ENCODE measurements at places on chromosomes 6 and 20.
A peak's percentile ranks its signal among the peaks of the same experiment; 100 is the strongest.

DNA sequence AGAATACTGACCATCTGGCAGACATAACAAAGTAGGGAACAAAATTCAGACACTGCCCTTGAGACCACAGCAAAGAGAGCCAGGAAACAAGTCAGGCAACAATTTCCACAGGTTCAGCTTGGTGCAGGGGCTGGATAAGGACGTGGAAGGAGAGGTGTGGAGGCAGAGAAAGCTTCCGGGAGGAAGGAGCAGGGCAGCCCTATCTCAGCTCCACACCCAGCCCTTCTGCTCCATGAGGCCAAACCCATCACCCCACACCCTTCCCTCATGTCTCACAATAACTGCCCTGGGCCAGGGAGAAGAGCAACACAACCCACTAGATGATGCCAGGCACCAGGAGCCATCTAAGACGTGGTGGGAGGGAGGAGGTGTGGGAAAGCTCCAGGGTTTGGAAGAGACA is 5.8 kb downstream of the SNHG17 start:
- no peak for DNase-seq

DNA sequence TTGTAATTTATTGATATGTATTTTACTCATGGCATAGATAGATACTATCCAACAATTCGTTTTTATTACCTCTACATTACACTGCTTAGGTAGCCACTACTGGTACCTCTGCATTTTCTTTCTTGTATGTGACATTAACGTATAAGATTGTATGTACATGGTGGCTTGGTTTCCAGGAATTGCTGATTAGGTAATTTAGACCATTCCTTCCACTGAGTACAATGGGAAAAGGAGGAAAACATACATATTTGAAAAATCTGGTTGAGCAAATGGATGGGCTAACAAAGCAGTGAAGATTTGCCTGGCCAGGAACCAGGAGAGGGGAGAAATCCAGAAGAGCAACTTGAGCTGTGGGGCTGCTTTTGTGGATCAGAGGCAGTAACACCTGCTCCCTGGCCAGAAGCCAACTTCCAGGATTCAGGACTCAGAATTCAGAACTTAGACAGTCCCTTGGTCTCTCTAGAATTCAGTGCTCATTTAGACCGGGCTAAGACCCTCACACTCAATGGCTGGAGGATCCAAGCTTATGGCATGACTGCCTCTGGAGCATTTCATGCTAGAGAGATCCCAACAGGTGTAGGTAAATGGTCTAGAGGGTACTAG is 17.9 kb upstream of the MICB start:
- DNase-seq = no peak

- DNase-seq = no peak
Measured at GRCh38 chr20:60494476-60494875, 536.3 kb downstream of the CDH26 start.

- peak; percentile 56 for DNase-seq
Measured at GRCh38 chr20:57596998-57597939, 23.0 kb downstream of the ZBP1 start.

- no peak for DNase-seq
Measured at GRCh38 chr6:29678114-29678513, 2.8 kb downstream of the ZFP57 start.

GRCh38 chr6:52921743-52922142 is 12.2 kb upstream of the GSTA3 start:
- DNase-seq = no peak

DNA sequence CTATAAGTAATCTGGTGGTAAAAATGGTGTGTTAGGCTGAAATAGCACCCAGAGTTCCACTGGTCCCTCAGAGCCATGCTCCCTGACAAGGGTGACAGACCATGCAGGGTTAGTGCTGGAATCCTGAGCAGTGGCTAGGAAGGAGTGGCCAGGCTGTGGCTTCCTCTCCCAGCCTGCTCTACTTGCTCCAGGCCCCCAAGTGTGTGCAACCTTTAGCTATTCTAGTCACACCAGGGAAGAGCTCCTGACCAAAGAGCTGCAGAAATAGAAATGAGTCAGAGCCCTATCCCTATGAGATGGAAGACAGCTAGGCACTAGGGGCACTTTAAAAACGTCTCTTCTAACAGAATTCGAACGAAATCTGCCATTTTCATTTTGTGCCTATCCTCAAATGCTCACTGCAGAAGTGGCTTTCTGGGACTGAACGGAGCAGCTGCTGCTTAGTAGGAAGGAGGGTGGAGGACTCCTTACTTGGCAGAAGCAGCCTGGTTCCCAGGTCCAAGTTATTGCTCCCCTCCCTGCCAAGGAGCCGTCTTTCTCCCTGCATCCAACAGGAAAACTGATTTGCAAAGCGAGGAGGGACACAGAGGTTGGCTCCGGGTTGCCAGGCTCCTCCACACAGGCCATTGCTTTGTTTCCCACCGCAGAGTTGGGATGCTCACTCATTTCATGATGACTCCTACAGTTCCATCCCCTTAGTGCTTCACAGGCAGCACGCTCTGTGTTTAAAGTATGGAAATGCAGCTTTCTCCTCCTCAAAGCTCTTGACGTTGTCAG is 754.5 kb downstream of the C6orf118 start:
- no peak for DNase-seq

- no peak for DNase-seq
Measured at GRCh38 chr6:110055387-110055735, 77.2 kb downstream of the GPR6 start.

- no peak for DNase-seq
Measured at GRCh38 chr20:57698116-57698866, 11.5 kb downstream of the PMEPA1 start.

GRCh38 chr20:16917636-16918035 is 169.5 kb downstream of the OTOR start:
- no peak for DNase-seq

DNA sequence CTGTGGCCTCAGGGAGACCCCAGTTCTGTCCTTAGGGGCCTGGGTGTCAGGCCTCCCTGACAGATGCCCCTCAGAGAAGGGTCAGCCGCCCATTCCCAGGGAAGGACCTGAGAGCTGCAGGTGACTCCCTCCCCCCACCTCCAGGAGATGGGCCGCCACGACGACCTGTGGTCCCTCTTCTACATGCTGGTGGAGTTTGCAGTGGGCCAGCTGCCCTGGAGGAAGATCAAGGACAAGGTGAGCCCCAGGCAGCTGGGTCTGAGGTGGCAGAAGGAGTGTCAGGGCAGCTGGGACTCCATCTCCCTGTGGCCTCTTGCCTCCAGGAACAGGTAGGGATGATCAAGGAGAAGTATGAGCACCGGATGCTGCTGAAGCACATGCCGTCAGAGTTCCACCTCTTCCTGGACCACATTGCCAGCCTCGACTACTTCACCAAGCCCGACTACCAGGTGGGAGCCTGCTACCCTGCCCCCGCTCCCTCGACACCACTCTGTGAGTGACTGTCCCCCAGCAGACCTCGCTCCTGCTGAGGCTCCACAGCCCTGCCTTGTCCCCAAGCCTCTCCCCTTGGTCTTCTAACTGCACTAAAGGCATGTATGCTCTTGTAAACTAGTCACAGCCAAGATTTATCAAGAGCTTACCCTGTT is 12.2 kb downstream of the TTBK1 start:
- DNase-seq = no peak

GRCh38 chr6:135145063-135145800 is 35.9 kb upstream of the MYB start:
- DNase-seq = peak; percentile 66

DNA sequence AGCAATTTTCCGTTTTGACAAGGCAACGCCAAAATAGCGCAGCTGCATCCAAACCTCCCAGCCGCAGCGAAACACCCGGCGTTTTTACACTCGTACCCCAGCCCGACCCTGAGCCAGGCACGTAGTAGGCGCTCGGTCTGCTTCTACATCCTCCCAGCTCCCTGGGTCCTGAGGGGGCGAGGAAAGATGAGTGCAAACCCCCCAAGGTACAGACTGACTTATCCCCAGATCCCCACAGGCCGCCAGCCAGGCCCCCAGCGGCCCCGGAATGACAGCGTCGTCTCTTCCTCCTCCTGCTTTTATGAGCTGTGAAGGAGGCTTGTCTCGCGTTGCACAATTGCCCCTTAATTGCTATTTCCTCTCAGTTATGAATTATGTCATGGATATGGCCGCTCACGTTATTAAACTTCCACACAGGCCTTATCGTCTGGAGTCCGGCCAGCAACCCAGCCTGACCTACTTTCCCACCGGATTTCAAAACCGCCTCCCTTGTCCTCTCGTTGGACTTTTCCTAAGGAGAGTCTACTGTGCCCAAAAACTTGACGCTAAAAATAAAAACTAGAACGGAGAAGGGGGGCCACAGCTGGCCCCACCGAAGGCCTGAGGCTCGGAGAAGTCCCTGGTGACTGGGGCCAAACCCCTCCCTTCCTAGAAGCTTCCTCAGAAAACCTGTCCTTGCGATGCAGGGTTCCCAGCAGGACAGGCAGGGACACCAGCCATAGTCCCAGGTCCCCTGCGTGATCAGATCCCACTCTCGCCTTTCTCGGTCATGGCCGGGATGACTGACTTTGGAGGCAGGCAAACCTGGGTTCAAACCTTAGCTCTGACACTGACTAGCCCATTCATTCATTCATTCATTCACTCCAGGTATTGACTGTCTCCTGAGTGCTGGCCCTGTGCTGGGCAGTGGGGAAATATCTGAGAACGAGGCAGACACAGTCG is 130.9 kb upstream of the PTPN1 start:
- DNase-seq = no peak

DNA sequence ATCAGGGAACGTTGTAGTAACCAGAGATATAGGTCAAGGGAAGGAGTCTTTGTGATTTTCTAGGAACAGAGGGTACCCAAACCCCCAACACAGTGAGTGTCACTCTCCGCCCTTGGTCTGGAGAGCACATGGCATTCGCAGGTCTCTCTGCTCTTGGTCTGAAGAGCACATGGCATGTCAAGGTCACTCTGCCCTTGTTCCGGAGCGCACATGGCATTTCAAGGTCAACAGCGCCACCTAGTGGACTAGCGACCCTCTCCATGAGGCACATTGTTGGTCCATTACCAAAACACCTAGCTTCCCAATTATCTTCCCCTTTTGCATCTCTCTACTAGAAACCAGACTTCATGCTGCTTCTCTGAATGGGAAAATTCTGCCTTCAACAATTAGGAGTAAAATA is 260.0 kb downstream of the C6orf118 start:
- no peak for DNase-seq

DNA sequence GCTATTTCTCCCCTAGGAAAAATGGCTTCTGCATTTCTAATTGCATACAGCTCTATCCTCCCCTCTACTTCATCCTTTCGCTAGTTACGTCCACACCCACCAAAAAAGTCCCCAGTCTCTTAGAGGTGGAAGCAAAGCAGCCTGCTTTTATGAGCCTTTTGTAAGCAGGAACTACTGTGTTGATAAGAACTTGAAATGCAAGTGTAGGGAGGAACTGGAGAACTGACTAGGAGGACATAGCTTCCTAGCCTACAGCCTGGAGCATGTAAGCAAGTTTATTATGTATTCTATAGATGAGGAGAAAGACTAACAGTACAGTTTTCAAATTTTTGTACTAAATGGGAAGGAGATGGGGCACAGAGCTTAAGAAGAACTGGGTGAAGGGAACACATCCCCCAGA is 10.3 kb downstream of the ARHGAP18 start:
- DNase-seq = no peak

DNA sequence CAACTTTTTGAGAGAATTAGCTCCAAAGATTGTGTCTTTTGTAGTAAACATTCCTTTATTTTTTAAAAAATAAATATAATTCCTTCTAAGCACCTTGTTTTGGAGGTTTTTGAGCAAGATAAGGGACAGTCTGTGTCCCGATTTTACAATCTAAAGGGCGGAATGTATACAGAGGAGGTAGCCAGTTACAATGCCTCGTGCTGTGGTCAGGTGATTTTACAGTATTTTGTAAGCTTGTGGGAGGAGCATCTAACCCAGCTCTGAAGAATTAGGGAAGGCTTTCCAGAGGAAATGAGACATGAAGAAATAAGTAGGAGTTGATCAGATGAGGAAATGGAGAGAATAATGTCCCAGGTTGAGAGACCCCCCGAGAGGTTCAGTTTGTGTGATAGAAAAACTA is 1.3 kb downstream of the HINT3 start:
- no peak for DNase-seq

DNA sequence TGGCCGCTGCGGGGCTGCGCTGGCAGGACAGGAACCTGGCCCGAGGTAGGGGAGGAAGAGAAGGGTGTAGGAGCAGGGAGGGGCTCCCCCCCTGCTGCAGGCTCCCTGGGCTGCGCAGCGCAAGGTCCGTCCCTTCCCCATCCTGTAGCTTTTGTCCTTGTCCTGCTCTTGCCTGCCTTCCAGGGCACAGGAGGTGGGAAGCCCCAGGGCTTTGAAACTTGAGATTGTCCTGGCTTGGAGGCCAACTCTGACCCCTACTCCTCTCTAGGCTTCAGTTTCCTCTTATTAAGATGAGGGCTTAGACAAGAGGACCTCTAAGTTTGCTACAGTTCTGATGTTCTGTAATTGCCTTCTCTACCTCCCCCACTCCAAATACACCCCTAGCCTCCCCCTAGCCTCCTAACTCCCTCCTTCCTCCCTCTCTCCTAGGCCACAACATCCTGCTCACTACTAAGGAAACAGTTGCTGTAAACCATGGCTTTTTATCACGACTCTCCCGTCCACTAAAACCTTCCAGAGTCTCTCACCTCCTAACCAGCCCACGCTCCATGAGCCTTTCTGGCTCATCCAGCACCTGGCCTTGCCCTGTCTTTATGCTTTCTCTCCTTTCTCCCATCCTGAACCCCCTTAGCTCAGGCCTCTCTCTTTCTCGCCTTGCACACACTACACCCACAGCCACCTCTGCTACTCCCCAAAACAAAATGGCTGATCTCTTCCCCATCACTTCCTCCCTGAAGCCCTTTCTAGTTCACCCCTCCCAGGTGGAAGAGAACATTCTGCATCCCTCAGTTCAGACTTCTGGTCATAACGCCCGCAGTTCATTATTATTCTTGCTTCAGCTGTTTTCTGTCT is 10.2 kb downstream of the UNC5CL start:
- DNase-seq = no peak

DNA sequence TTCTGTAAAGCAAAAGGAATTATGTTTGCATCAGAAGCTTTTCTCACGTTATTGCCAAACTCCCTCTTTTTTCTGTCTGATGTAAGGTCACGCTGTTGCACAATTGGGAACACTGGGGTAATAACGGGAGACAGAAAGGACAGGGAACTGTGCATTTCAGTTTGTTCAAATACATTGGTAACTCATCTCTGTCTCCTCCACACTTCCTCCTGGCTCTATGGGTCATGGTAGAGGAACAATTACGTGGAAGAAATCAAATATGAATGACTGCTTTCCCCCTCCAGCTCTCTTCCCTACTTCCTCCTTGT is 132.2 kb upstream of the TNFAIP3 start:
- no peak for DNase-seq

DNA sequence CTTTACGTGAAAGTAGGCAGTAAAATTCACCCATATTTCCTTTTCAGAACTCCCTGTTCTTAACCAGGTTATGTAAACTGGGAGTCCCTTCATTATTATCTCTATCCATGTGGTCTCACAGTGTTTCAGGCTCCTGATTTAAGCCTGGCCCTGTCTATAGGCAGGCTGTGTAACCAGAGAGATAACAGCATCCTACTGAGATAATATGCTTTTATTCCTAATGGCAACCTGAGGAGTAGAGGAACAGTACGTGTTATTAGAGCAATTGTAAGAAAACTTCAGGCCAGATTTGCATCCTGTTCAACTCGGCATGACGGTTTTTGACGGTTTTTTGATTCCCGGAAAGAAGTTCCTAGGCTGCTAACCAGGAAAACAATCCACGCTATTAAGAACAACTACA is 16.9 kb downstream of the FUT9 start:
- DNase-seq = no peak

- no peak for DNase-seq
Measured at GRCh38 chr20:59190466-59190865, 26.8 kb downstream of the ZNF831 start.
